ENCODE measurements at places on chromosomes 4 and X.

- no peaks in the 10 kb centered on the region for H3K36me3 ChIP-seq
- DNase-seq: no peak
- no peak overlapping the region for H3K27ac ChIP-seq
- peaks cover 47% of the 10 kb centered on the region for H3K27me3 ChIP-seq
- H3K4me1 ChIP-seq: peaks cover 4% of the 10 kb centered on the region
Observed at GRCh38 chr4:85475631-85476233, 782 bp downstream of the ARHGAP24 start.

GRCh38 chrX:116238093-116238492 lies 67.5 kb downstream of the AGTR2 start:
- no peaks in the 10 kb centered on the region for H3K27me3 ChIP-seq
- H3K36me3 ChIP-seq: no peaks in the 10 kb centered on the region
- H3K4me1 ChIP-seq: no peaks in the 10 kb centered on the region

DNA sequence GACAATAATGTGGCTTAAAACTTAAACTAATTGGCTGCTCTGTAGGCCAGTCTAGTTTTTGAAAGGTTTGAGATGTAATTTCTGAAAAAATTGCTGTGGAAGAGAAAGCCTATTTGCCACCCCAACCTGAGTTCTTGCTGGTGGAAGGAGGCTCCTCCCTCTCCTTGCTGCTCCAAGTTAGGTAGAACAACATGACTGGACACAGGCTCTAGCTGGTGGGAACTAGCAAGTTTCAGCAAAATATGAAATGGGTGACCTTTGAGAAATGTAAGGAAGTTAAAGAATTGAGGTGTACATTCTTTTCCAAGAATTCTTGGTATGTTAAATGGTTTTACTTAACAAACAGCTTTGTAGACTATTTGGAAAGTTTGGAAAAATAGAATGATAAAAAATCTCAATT lies 8.0 kb downstream of the RPL34 start:
- peaks cover 39% of the 10 kb centered on the region for H3K36me3 ChIP-seq
- H3K4me1 ChIP-seq: peaks cover 14% of the 10 kb centered on the region
- no peaks in the 10 kb centered on the region for H3K27me3 ChIP-seq
- H3K4me3 ChIP-seq: no peak overlapping the region
- no peak overlapping the region for H3K27ac ChIP-seq

GRCh38 chrX:107504006-107504405 lies 54.6 kb downstream of the FRMPD3 start:
- no peak for DNase-seq
- H3K27me3 ChIP-seq: peaks cover 26% of the 10 kb centered on the region
- no peaks in the 10 kb centered on the region for H3K36me3 ChIP-seq

GRCh38 chr4:111838406-111838930 lies 306.8 kb upstream of the FAM241A start:
- H3K4me1 ChIP-seq: no peaks in the 10 kb centered on the region
- no peaks in the 10 kb centered on the region for H3K27me3 ChIP-seq
- H3K36me3 ChIP-seq: no peaks in the 10 kb centered on the region
- no peak for DNase-seq
- H3K27ac ChIP-seq: no peak overlapping the region
- no peak overlapping the region for H3K4me3 ChIP-seq

DNA sequence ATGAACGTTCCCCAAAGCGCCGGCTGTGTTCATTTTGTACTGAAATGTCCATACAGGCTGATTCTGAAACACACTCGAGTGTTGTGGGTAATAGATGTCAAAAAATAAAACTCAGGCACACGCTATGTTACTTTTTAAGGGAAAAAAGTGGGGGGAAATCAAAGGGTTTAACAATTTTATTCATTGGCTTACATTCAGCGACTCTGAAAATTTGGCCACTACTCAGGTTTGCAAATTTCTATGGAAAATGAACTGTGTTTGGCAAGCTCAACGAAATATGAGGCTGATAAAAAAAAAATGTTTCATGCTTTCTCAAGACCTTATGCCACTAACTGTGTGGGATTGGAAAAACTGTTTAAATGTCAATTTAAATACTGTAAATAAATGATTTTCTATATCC lies 18.5 kb downstream of the AMELX start:
- no peak overlapping the region for H3K27ac ChIP-seq
- H3K27me3 ChIP-seq: no peaks in the 10 kb centered on the region
- H3K4me3 ChIP-seq: no peak overlapping the region
- DNase-seq: no peak
- no peaks in the 10 kb centered on the region for H3K4me1 ChIP-seq

DNA sequence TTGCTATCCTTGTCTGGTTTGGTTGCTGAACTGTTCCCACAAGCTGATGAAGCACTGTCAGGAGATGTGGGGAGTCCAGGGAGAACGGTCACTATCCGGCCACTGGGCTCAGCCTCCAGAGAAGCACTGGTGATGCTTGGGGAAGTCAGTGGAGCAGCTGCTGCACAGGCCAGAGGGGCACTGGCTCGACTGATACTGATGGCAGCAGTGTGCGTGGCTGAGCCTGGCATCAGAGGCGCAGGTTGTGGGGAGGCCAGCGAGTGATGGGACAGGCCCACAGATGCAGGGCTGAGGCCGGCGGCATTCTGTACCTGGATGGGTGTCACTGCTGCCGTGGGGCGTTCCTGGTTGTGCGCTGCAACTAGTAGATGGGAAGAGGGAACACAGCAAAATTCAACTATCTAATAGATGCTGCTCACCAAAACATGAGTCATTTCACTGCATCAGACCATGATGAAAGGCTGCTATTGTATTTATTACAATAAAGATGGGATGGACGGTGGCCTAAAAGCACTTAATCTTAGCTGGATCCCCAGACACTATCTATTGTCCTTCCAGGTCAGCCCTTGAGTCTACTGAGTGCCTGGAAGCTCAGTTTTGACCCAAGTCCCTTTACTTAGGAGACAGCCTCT lies 106.3 kb upstream of the CBR4 start:
- DNase-seq: no peak
- no peak overlapping the region for H3K4me3 ChIP-seq
- H3K4me1 ChIP-seq: no peaks in the 10 kb centered on the region
- H3K36me3 ChIP-seq: no peaks in the 10 kb centered on the region
- no peak overlapping the region for H3K27ac ChIP-seq
- H3K27me3 ChIP-seq: no peaks in the 10 kb centered on the region

DNA sequence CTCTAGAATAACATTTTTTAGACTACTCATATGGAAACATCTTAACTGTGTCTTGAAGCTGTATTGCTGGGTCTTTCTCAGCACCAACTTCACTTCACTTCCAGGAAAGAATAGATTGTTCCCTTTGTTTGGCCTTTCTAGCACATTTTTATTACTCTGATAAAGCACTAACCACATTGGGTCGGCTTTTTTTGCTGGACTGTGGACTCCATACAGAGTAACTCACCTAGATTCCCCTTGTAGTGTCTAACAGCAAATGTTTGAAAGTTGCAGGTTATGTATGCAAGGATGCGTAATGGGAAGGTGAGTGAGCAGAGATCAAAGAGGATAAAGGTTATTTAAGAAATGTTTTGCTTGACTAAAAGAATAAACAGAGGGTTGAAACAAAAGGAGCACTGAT lies 101.2 kb downstream of the MMRN1 start:
- H3K27ac ChIP-seq: no peak overlapping the region
- no peak overlapping the region for H3K4me3 ChIP-seq
- DNase-seq: no peak
- peaks cover 7% of the 10 kb centered on the region for H3K27me3 ChIP-seq
- no peaks in the 10 kb centered on the region for H3K4me1 ChIP-seq

DNA sequence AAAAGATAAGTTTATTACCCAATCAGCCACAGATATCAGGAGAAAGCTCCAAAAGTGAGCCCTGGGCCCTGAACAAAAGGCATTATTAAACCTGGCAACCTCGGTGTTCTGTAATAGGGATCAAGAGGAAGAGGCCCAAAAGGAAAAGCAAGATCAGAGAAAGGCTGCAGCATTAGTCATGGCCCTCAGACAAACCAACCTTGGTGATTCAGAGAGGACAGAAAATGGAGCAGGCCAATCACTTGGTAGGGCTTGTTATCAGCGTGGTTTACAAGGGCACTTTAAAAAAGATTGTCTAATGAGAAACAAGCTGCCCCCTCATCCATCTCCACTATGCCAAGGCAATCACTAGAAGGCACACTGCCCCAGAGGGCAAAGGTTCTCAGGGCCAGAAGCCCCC lies 75.7 kb downstream of the AGTR2 start:
- no peak for DNase-seq
- no peaks in the 10 kb centered on the region for H3K36me3 ChIP-seq
- H3K4me1 ChIP-seq: no peaks in the 10 kb centered on the region
- no peak overlapping the region for H3K27ac ChIP-seq

- DNase-seq: no peak
- no peak overlapping the region for H3K4me3 ChIP-seq
- peaks cover 7% of the 10 kb centered on the region for H3K27me3 ChIP-seq
- H3K27ac ChIP-seq: no peak overlapping the region
- no peaks in the 10 kb centered on the region for H3K4me1 ChIP-seq
Observed at GRCh38 chr4:152168987-152169616, 366.8 kb downstream of the FBXW7 start.

GRCh38 chr4:153166716-153167501 lies 37.3 kb upstream of the TRIM2 start:
- no peak for DNase-seq
- no peak overlapping the region for H3K4me3 ChIP-seq
- H3K36me3 ChIP-seq: no peaks in the 10 kb centered on the region
- H3K27ac ChIP-seq: no peak overlapping the region
- H3K4me1 ChIP-seq: no peaks in the 10 kb centered on the region
- H3K27me3 ChIP-seq: peaks cover 25% of the 10 kb centered on the region

- peaks cover 4% of the 10 kb centered on the region for H3K27me3 ChIP-seq
- H3K4me3 ChIP-seq: no peak overlapping the region
- no peak for DNase-seq
- no peak overlapping the region for H3K27ac ChIP-seq
- no peaks in the 10 kb centered on the region for H3K36me3 ChIP-seq
Observed at GRCh38 chr4:14515556-14515955, 486.7 kb upstream of the CPEB2 start.

DNA sequence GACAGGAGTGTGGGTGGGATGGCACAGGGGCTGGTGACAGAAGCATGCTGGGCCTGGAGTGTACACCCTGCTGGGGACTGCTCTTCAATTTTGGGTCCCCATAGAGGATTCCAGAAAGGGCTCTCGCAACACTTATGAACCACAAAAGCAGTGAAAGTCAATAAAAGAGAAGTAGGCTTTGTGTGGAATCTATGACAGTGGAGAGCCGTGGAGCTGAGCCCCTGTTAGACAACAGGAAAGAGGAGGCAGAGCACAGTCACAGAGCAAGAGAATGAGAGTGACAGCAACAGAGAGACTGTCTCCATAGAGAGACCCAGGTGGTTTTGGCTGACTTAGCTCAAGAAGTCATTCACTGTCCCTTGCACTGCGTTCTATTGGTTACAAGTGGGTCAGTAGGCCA lies 135.1 kb upstream of the ATP6AP2 start:
- no peak overlapping the region for H3K4me3 ChIP-seq
- DNase-seq: no peak
- peaks cover 2% of the 10 kb centered on the region for H3K27me3 ChIP-seq
- H3K4me1 ChIP-seq: peaks cover 4% of the 10 kb centered on the region
- H3K27ac ChIP-seq: no peak overlapping the region
